ENCODE measurements at places on chromosomes 12 and 14. TPM values are rescaled to one million over a fixed set of nuclear protein-coding genes. Genes with fewer than 3 reads are reported as not detected.
A peak's percentile ranks its signal among the peaks of the same experiment; 100 is the strongest.

DNA sequence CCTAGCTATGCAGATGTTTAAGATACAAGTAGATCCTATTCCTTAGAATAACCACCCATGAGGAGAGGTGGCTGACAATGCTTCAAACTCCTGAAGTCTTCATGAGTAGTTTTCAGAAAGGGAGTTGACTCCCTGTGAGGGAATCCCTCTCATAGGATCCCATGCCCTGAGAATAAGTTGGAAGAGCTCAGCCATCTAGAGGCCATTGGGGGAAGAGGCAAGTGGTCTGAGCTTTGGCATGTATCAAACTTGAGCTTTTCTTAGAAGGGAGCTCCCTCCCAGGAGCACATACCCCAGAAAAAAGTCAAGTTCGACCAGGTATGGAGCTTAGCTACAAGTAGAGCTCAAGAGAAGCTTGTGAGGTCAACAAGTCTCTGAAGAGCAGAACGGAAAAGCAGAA, 165.7 kb upstream of the RBM19 start:
- H3K36me3 ChIP-seq, result no peaks in the 10 kb centered on the region
- H3K27me3 ChIP-seq, result no peaks in the 10 kb centered on the region
- H3K27ac ChIP-seq, result no peak overlapping the region
- DNase-seq, result no peak
- H3K4me3 ChIP-seq, result no peak overlapping the region

The PLEK2 gene
- 203 TPM for total RNA-seq

GRCh38 chr14:68864361-68864750, 71.5 kb upstream of the ZFP36L1 start:
- H3K4me3 ChIP-seq, result no peak overlapping the region
- no peaks in the 10 kb centered on the region for H3K4me1 ChIP-seq
- no peaks in the 10 kb centered on the region for H3K36me3 ChIP-seq
- no peak for DNase-seq
- H3K27ac ChIP-seq, result no peak overlapping the region

DNA sequence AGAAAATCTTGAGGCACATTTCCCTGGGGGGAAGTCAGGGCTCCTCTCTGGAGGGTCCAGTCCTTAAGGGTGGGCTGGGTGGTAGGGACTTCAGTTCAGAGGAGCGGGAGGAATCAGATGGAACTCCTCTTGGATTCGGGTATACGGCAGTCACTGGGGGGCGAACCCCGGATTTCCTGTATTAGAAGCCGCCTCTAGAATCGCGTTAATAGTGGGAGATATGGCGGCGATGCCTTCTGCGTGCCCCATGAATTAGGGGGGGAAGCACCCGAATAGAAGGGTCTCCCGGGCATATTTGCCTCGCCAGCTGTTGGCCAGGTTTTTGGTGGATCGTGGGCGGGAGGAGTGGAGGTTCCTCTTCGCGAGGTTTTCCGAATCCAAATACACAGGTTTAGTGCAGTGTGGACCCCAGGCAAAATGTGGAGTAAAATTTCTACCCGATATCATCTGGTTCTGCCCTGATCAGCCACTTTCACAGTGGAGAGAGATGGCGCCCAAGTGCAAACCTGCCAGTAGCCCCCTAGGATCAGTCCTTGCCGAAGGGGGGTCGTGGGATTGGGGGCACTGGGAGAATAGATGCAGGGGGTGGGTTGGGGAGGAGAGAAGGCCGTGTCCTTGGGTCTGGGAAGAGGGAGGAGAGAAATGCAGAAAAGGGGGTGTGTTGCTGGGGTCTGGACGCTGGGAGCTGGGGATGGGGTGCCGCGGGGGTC, 628 bp downstream of the MEG3 start:
- peak overlapping the region; percentile 32 for H3K4me3 ChIP-seq
- no peaks in the 10 kb centered on the region for H3K36me3 ChIP-seq

- no peaks in the 10 kb centered on the region for H3K36me3 ChIP-seq
- H3K4me1 ChIP-seq, result no peaks in the 10 kb centered on the region
- no peak for DNase-seq
- no peaks in the 10 kb centered on the region for H3K27me3 ChIP-seq
- no peak overlapping the region for H3K27ac ChIP-seq
- no peak overlapping the region for H3K4me3 ChIP-seq
Measured at GRCh38 chr14:66039495-66039894, 446.7 kb upstream of the CCDC196 start.

DNA sequence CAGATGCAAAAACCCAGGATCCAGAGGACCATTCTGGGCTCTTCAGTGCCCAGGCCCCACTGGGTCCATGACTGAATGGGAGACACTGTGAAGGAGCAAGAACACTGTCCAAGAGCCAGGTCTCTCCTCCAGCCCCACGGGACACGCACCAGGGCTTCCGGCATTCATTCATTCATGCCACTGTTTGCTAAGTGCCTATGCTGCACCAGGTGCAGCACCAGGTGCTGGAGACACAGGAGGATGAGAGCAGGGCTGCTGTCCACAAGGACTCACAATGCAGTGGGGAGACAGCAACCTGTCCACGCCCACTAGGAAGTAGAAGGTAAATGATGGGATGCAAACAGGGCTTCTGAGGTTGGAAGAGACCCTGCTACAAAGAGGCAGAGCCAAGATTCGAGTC, 20.4 kb downstream of the CLMN start:
- no peak overlapping the region for H3K4me3 ChIP-seq
- H3K27me3 ChIP-seq, result no peaks in the 10 kb centered on the region
- DNase-seq, result no peak
